Foreskin fibroblast (primary cell): ENCODE measurements at places on chromosomes 3 and 15.

DNA sequence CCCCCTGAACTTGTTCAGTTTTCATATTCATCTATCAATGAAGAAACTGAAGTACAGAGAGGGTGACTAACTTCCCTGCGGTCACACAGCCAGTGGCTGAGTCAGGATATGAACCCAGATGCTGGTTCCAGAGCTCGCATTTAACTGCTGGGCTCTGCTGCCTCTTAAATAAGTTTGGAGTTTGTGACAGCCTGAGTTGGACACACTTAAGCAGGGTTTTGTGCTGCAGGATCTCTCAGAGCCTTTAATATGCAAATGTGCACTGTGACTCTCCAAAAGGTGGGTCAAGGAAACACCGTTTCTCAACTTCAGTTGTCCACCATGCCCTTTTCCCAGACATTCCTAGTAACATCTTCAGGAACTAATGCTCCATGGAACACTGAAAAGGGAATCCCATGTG, 45.8 kb downstream of the EBLN2 start:
- DNase-seq, result no peak

GRCh38 chr3:60716573-60716972, 534.7 kb downstream of the FHIT start:
- no peak for DNase-seq

GRCh38 chr3:49017971-49018706, at the start of gene DALRD3:
DALRD3 (minus strand) TSS chr3:49018580; CDS start chr3:49018564, 16 bp downstream.
- DNase-seq, result peak; percentile 56

DNA sequence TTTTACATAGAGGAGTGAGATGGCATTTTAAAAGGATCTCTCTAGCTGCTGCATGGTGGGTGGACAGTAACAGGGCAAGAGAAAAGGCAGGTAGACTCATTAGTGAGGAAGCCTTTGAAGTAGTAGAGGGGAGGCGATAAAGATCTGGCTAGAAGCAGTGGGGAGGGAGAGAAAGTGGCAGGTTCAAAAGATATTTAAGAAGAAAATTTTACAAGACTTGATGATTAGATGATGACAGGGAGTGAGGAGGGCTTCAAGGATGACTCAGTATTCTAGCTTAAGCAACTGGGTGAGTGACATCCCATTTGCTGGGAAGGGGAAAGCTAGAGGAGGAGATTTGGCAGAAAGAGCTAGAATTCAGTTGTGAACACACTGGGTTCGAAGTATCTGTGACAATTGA, 3.8 kb upstream of the BRPF1 start:
- DNase-seq, result peak; percentile 35

GRCh38 chr3:155871746-155872158, 1.3 kb downstream of the GMPS start:
- no peak for DNase-seq

DNA sequence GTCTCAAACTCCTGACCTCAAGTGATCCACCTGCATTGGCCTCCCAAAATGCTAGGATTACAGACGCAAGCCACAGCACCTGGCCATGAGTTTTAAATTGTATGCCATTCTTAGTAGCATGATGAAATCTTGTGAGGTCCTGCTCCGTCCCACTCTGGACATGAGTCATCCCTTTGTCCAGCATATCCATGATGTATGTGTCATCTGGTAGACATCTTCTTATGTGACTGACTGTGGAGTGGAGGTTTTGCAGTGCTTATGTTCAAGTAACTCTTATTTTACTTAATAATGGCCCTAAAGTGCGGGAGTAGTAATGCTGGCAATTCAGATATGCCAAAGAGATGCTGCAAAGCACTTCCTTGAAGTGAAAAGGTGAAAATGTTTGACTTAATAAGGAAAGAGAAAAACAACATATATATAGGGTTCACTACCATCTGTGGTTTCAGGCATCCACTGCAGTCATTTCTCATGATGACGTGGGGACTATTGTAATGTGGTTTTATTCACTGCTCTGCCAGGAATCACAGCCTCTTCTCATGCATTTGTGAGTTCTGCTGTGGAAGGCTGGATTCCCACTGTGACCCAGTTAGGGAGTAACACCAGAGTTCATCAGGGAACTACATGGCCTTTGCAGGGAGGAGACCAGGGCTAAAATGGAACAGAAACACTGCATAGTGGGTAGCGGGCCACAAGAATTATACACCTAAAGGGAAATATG, 204.6 kb upstream of the STRIT1 start:
- DNase-seq, result peak; percentile 93

GRCh38 chr3:160893207-160893606, 137.2 kb downstream of the PPM1L start:
- peak; percentile 4 for DNase-seq

DNA sequence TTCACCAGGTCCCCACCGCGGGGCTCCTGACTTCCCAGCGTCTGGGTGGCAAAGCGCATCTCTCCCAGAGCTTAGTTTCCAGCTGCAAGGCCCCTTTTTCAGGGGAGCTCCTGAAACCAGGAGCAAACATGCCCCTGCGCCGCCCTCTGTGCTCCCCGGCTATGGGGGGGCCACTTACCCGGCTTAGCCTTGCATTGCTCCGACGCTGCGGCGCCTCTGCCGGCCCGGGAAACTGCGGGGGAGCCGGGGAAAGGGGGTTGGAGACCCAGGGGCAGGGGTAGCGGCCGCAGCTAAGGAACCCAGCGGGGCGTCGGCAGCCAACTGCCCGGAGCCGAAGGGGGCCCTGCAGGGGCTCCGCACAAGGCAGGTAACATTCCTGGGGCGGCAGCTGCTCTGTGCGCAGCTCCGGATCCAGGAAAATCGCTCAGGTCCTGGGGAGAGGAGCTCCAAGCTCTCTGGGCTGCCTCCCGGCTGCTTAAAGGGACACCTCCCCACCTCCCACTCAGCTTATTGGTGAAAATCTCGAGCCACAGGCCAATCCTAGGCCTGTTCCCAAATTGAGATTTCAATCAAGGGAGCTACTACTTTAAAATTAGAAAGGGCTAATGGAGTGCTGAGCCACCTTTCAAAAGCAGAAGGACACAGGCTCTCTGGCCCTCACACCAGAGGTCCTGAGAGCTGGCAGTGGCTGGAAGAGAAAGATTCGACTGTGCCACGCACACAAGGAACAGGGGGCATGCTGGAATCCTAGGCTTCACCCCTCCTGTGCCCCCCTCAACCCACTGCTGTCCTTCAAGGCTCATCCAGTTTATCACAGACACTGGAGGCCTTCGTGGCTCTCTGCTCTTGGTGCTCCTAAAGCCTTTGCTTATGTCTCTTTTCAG, 42.7 kb upstream of the PRICKLE2 start:
- peak; percentile 85 for DNase-seq

DNA sequence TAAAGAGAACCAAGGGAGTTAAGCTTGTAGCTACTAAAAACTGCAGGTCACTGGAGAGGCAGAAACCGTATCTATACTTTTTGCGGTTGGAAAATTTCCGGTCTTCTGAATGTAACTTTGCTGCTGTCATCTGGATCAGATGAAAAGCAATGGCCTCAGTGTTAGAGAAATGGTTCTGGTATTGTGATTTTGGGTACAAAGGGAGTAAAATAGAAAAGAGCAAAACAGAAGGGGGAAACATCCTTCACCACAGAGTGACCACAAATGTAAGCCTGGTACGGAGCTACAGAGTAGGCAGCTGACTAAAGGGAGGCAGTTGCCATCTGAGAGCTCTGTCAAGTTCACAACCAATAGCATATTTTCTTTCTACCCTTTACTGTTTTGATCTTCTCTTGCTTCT, 5.6 kb downstream of the CD96 start:
- DNase-seq, result no peak

- DNase-seq, result no peak
Measured at GRCh38 chr3:23726811-23727548, 78.8 kb upstream of the UBE2E1 start.

- DNase-seq, result no peak
Measured at GRCh38 chr15:67977414-67978089, 76.6 kb upstream of the PIAS1 start.

GRCh38 chr3:20490996-20491395, 305.0 kb upstream of the SGO1 start:
- DNase-seq, result no peak

- DNase-seq, result no peak
Measured at GRCh38 chr3:168312984-168313383, 217.3 kb upstream of the GOLIM4 start.

DNA sequence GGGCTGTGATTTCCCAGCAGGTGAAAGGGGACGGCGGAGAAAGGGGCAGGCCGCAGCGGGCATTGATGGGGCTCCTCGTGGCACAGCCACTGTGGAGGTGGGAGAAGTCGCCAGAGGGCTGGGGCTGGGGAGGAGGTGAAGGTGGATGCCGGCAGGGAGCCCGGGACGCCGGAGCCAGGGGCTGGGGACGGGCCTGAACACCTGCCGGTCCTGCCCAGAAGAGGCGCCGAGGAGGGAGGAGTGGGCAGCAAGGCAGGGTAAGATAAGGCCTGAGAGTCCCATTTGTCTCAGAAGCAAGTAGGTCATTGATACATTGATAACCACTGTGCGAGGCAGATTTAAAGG, 571 bp upstream of the RARRES1 start:
- DNase-seq, result no peak

GRCh38 chr3:119290613-119291012, 3.6 kb upstream of the ARHGAP31 start:
- DNase-seq, result no peak

DNA sequence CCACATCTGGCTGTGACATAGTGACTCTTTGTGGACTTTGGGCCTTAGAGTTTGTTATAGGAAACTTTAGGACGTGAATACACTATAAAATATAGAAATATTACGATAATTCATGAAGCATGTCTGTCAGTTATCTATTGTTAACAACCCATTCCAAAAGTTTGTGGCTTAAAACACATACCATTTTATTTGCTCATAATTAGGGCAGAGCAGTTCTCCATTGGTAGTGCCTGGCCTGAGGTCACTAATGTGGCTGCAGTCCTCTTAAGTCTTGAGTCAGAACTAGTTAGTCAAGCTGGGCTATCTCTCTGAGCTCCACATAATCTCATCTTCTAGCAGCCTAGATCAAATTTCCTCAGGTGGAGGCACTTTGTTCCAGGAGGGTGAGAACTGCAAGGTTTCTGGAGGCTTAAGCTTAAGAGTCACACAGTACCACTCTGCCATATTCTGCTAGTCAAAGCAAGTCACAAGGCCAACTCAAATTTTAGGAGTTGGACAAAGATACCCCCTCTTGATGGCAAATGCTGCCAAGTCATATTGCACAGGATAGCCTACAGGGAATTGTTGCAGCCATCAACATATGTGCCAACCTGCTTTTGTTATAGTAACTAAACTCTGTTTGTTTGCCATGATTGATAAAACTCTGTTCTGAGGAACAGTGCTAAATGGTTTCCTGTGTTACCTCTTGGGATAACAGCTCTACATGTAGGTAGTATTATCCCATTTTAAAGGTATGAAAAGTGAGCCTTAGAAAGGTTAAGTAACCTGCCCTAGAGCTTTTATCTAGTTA, 8.7 kb downstream of the ATXN7 start:
- peak; percentile 87 for DNase-seq

- DNase-seq, result peak; percentile 59
Measured at GRCh38 chr3:126732281-126733060, 28.4 kb downstream of the CHCHD6 start.

DNA sequence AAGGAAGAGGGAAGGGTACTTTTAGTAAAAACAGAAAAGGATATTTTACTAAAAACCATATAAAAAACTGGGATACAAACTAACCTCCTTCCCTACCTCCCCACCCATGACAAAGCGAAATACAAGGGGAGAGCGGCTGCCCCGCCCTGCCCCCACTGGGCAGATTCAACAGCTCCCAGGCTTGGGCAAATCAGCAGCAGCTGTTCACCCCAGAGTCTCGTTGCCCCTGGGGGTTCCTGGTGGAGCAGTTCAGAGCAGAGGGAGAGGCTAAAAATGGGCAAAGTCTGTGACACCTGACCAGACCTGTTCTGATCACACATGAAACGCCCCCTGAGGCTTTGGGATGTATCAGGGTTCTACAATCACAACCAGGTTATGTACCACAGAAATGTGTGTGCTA, 2.5 kb upstream of the ETFA start:
- DNase-seq, result no peak

DNA sequence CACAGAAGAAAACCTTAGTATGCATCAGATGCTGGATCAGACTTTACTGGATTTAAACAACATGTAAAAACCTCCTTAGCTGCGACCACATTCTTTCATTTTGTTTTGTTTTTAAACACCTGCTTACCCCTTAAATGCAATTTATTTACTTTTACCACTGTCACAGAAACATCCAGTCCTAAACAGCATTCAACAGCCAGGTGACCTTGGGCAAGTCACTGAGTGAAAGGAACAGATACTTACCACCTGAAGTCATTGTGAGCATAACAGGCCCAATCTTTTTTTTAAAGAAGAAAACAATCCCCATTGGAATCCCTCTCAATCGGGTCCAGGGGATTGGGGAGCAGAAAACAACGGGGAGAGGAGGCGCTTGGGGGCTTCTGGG, 390 bp downstream of the STARD5 start:
- no peak for DNase-seq

DNA sequence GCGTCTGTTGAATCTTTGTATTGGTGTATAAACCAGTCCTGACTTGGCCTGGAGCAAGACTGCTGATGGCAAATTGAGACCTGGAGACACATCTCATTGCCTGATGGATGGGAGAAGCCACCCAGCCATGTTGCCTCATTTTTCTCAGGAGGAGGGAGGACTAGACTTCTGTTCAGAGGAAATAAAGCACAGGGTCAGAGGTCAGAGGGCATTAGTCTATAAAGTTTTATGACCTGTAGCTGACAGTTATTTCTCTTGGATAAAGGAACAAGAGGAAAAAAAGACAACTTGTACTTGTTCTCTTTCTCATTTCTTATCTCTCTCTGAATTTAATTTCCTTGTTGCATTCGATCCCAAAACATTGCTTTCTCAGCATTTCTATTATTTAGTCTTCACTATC, 775.9 kb downstream of the SQOR start:
- DNase-seq, result no peak

DNA sequence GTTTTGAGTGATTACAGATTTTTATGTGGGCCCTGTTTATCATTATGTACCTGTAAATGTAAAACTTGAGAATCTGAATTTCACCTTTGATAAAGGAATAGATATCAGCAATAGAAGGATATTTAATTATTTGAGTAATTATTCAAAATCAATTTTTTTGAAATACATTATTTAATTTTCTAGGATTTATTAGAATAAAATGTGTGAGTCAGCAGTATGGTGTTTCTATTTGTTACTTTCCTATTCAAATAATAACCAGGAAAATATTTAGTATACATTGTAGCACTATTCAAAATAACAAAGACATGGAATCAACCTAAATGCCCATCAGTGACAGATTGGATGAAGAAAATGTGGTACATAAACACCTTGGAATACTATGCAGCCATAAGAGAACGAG, 22.1 kb downstream of the CAPN7 start:
- no peak for DNase-seq

- DNase-seq, result no peak
Measured at GRCh38 chr3:113377158-113377557, 64.1 kb downstream of the CFAP44 start.

- DNase-seq, result no peak
Measured at GRCh38 chr3:184827572-184827971, 15.6 kb downstream of the VPS8 start.

DNA sequence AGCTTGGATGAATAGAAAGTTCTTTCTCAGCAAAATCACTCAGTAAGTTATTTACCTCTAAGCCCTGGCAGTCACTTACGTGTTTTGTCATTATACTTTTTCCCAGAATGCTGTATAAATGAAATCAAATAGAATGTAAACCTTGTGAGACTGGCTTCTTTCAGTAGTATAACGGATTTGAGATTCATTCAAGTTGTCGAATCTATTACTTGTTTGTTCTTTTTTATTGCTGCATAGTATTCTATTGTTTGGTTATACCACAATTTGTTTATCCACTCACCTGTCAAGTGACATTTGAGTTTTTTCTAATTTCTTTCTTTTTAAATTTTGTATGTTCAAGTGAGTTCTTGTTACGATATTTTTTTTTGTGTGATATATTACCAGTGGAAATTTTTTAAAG, 381.6 kb downstream of the EDEM1 start:
- DNase-seq, result no peak

GRCh38 chr15:98002419-98002818, 41.9 kb downstream of the ARRDC4 start:
- no peak for DNase-seq
